Peyer's patch (tissue), 4 donors: ENCODE measurements at places on chromosomes 1 and 21. TPM values are rescaled to one million over a fixed set of nuclear protein-coding genes. Genes with fewer than 3 reads are reported as not detected.

Gene DCST2
- 5.6 TPM for total RNA-seq

Gene MYBPH
- total RNA-seq = not detected

- DNase-seq = peak; percentile 81
- H3K27me3 ChIP-seq = no peaks in the 10 kb centered on the region
- H3K27ac ChIP-seq = no peak overlapping the region
- no peak overlapping the region for H3K4me3 ChIP-seq
- peaks cover 5% of the 10 kb centered on the region for H3K4me1 ChIP-seq
These were observed 3.2 kb upstream of the TRAF5 start for GRCh38 chr1:211323156-211324063.

GRCh38 chr1:24878045-24878444 is 52.0 kb downstream of the RUNX3 start:
- H3K27ac ChIP-seq = no peak overlapping the region
- no peaks in the 10 kb centered on the region for H3K36me3 ChIP-seq
- no peaks in the 10 kb centered on the region for H3K4me1 ChIP-seq
- peak; percentile 22 for DNase-seq

Gene KRTAP10-1
- not detected for total RNA-seq

DNA sequence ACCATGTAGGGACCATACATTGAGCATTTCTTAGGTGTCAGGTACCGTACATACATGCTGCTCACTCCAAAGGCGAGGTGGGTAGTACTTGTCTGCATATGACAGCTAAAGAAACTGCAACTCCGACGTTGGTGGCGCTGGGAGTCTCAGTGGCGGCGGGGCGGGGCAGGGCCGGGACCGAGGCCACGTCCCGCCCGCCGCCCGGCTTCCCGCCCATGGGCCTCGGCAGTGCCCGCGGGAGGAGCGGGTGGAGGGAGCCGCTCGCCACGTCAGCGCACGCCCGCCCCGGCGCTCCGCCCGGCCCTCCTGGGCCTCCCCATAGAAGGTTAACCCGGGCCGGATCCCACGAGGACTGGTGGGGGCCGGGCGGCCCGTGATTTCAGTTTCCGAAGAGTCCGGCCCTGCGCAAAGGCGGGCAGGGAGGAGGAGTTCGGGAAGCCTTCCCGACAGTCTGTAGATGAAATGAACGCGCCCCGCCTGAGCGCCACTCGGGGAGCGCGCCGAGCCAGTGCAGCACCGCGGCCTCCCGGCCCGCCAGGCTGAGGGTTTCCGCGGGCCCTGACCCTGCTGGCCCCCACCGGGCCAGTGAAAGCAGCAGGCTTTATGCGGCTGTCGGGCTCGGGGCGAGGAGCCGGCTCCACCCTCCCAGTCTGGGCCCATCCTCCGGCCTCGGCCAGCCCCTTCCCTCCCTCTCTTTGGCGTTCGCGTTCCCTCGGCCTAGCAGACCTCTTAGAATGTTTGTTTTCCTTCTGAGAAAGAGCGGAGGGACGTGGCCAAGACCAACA is 119.9 kb upstream of the JUN start:
- H3K27ac ChIP-seq = peak overlapping the region; percentile 99
- peak overlapping the region; percentile 46 for H3K4me3 ChIP-seq
- H3K36me3 ChIP-seq = no peaks in the 10 kb centered on the region
- DNase-seq = peak; percentile 96
